ENCODE measurements at places on chromosomes 4 and X. TPM values are rescaled to one million over a fixed set of nuclear protein-coding genes. Genes with fewer than 3 reads are reported as not detected.

GRIA2 gene
- not detected for total RNA-seq

PDLIM3 gene
- total RNA-seq, result 2.5 TPM

OSTC gene
- 115 TPM for total RNA-seq

CT45A1 gene
- not detected for total RNA-seq

SMARCAD1 gene
- total RNA-seq, result 38.9 TPM

ASB11 gene
- not detected for total RNA-seq

AR gene
- 0.25 TPM for total RNA-seq

NPNT gene
- 0.14 TPM for total RNA-seq

TRIM75 gene
- not detected for total RNA-seq

DMP1 gene
- total RNA-seq, result not detected

GYG2 gene
- not detected for total RNA-seq

Measured in activated T-helper 2 cell treated with anti-CD3 and anti-CD28 coated beads, Interferon-gamma antibody, Interleukin-2, Interleukin-4, amounts not matched to agents 10 μg/mL and 5 μg/mL and 100 μg/mL, durations not matched to agents 14 hours and 24 hours and 36 hours (primary cell).